ENCODE measurements at places on chromosomes 7 and 10.

DNA sequence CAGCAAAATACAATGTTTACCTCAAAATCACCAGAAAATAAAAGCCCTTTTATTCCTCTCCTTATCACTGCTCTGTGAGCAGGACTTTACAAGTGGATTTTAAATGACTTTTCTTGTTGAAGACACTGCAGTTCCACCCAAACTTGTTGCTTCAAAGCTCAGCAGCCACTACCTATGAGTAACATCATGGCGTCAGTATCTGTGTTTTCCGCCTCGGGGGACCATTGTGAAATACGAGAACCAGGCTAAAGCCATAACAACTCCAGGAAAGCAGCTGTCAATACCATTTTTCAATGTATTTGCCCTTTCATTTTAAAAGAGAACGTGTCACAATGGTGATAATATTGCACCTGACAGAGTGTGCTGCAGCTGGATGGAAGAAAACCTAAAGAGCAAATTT is 284.0 kb upstream of the RNF32 start:
- no peak for DNase-seq

- no peak for DNase-seq
Observed at GRCh38 chr7:4665661-4666060, 16.4 kb upstream of the FOXK1 start.

DNA sequence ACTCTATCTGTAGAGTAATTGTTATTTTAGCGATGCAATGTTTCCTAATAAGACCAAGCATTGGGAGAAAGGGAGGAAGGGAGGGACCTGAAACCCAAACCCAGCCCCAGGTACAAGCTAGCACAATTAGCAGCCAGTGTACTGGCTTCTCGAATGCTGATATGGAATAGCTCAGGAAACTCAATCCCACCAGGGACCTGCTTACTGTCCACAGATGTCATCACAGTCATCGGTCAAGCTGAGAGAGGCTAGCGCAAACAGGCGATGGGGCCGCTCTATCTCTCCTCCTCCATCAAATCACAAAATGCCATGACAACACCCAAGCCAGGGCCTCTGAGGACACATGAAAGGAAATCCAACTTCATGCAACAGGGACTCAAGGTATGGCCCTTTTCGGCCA is 192.1 kb downstream of the KCNMA1 start:
- DNase-seq: no peak

- DNase-seq: no peak
Observed at GRCh38 chr10:60942788-60943315, 1.1 kb downstream of the RHOBTB1 start.

DNA sequence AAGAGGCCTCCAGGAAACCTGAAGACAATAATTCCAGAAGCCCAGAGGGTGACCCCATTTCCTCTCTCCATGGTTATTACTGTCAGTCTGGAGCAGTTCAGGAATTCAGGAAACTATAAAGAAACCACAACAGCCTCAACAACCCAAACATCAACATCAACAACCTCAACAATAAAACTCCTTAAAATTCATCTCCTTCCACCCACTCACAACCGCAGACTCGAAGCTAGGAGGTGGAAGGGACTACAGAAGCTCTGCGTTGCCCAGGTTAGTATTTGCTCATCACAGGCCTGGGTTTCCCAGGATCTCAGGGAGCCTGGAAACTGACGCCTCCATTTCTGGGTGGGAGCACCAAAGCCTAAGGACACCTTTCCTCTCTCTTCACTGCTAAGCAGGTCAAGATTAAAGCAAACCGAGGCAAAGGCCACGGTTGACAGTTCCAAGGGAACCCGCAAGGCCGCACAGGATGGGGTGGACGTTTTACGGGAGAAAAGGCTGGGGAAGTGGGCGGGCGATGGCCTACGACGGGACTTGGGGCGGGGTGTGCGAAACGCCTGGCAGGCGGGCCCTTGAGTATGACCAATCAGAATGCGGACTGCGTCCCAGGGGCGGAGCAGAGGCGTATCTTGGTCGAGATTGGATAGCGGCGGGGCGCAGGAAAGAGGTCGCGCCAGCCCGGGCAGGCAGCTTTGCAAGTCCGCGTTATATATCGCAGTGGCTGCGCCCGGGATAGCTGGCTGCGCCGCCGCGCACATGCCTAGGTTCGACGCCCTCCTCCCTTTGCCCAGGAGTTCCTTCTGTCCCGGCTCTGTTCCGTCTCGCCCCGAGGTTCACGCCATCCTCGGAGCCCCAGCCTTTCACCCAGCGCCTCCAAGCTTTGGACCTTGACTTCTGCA is at the start of gene ELOVL3:
ELOVL3 (plus strand) TSS at position 654 of the 896 bp plus-strand sequence. CDS start 250 bp downstream, outside the sequence.
- DNase-seq: peak; percentile 76

DNA sequence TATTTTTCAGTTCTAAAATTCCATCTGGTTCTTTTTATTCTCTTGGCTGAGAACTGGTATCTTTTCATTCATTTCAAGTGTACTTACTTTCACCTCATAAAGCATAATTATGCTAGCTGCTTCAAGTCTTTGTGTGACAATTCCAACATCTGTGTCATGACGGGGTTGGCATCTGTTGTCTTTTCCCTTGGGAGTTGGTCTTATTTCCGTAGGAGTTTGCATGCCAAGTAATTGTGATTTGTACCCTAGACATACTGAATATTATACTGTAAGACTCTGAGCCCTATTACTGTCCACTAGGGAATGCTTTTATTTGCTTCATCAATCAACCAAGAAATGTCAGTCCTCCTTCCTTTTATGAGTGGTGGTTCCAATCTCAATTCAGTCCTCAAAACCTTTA is 24.6 kb upstream of the HUS1 start:
- no peak for DNase-seq

- no peak for DNase-seq
Observed at GRCh38 chr10:44567471-44567870, 182.6 kb upstream of the CXCL12 start.

DNA sequence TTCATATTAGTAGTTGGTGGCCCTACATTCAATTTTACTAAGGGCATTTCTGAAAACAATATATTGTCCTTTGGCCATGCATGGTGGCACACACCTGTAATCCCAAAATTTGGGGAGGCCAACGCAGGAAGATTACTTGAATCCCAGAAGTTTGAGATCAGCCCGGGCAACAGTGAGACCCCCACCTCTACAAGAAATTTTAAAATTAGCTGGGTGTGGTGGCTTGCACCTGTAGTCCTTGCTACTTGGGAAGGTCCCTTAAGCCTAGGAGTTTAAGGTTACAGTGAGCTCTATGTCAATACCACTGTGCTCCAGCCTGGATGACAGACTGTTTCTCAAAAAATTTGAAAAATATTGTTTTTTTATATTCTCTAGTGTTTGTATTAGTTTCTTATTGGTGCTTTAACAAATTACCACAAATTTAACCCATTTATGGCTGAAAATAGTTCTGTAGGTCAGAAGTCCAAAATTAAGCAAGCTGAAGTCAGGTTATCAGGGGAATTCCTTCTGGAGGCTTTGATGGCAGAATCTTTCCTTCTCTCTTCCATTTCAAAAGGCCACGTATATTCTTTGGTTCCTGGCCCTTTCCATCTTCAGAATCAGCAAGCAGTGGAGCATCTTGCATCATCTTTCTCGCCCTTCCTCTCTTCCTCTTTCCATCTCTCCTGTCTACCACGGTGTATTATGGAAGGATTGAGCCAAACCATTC is 12.4 kb downstream of the CBX3 start:
- DNase-seq: no peak

- no peak for DNase-seq
Observed at GRCh38 chr10:112839928-112840654, 110.0 kb upstream of the TCF7L2 start.

DNA sequence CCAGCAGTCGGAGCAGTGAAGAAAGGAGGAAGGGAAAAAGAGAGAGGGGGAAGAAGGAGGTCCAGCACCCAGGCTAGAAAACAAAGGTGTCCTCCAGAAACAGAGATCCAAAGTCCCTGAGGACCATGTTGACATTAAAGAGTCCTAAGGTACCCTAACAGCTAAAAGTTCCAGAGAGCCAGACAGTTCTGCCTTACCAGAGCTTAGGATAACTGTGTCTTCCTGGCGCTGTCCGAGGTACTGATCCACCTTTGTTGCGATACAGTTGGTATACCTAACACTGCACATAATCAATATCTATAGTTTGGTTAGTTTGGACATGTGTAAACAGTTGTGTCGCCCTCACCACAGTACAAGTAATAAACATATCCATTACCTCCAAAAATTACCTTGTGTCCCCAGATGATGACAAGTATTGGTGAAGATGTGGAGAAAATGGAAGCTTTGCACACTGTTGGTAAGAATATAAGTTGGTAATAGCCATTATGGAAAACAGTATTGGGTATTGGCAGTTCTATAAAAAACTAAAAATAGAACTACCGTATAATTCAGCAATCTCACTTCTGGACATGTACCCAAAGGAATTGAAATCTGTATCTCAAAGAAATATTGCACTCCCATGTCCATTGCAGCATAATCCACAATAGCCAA is 59.8 kb downstream of the GRID1 start:
- DNase-seq: peak; percentile 9

DNA sequence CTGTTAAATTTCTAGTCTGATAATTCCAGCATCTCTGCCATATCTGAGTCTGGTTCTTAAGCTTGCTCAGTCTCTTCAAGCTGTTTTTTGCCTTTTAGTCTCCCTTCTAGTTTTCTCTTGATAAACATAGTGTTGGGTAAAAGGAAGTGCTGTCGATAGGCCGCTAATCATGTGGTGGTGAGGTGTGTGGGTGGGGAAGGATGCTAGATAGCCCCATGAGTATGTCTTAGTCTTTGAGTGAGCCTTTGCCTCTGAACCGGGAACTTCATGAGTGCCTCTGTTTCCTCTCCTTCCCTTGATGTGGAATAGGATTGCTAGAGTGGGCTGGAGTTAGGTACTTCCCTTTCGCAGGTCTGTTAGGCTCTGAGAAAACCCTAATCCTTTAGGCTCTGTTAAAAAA is 441.8 kb downstream of the INHBA start:
- DNase-seq: no peak

- no peak for DNase-seq
Observed at GRCh38 chr7:139046143-139046542, 10.3 kb upstream of the ZC3HAV1L start.

GRCh38 chr7:124662937-124663336 is 102.7 kb downstream of the GPR37 start:
- no peak for DNase-seq

DNA sequence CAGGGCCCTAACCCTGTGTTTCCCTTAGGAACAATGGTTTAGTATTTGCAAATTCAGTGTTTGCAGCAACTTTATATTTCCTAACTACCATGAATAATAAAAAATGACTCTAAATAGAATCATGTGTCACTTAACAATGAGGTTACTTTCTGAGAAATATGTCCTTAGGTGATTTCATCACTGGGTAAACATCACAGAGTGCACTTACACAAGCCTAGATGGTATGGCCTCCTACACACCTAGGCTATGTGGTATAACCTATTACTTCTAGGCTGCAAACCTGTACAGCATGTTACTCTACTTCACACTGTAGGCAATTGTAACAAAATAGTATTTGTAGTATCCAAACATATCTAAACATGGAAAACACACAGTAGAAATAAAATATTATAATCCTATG is 1174.6 kb upstream of the LRRTM3 start:
- no peak for DNase-seq

DNA sequence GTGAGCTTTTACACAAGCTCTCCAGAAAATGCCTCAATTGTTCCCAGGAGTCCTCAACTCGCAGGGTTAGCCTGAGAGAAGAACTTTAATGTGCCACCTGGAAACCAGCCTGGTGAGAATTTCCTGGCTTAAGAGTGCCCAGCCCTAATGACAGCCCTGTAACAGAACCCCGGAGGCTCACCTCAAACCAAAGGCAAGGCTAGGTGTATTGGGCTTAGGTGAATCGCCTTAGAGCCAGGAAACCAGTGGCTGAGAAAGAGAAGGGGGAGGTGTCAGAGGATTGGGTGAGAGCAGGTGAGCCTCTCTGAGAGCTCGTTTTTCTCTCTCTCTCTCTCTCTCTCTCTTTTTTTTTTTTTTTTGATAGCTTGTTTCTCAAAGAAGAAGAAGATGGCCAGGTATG is 7.3 kb downstream of the OCM2 start:
- DNase-seq: no peak

GRCh38 chr7:2619116-2619515 is 12.7 kb upstream of the TTYH3 start:
- DNase-seq: no peak

GRCh38 chr7:94401428-94401814 is 6.7 kb downstream of the COL1A2 start:
- DNase-seq: no peak

GRCh38 chr7:150838965-150839650 is 13.2 kb upstream of the AOC1 start:
- DNase-seq: no peak

- DNase-seq: no peak
Observed at GRCh38 chr7:84104826-84105225, 89.8 kb downstream of the SEMA3A start.

DNA sequence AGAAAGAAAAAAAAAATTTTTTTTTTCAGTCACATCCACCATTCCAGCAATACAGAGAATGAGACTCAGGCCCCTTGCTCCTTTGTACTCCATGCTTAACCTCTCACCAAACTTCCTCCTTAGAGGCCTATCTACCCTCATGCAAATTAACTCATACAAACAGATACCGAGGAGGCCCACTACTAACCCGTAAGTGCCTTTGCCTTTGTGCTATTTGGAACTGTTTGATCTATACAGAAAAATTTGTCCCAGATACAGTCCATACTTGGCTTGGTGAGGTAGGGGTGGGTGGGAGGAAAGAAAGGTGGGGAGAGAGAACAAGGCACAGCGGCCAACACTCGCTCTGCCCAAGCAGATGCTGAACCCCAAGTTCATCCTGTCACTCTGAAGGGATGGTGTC is 87.8 kb upstream of the DUSP5 start:
- no peak for DNase-seq

DNA sequence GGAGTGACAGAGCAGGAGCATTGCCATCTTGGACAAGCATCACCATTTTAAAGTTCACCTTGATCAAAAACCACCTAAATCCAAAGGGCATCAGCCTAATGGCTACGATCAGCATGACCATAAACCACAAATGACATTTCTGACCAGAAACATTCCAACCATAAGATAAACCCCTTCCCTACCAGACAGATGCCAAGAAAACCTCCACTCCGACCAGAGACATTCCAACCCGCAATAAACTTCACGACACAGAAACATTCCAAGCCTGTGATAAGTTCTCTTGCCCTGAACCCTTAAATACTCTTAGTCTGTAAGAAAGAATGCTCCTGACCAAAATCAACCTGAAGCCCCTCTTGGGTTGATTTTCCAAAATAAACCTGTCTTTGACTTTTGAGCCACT is 606.9 kb downstream of the POM121L12 start:
- DNase-seq: no peak

DNA sequence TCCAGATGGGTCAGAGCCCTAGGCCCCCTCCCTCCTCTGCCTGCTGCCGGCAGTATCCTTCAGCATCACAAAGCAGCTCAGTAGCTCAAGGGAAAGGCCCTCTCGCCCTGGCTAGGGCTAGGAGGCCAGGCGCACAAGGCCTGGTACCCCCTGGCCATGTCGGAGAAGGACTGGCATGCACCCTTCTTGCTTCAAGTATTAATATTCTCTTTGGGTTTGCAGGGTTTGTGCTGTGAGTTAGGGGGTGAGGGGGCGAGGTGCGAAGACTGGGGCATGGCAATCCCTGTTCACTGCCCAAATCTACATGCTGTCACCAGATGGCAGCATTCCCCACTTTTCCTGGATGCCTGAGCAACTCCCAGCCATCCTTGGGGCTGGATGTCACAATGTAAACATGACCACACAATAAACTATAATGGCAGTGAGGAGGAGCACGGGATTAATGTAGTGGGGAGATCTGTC is 105.2 kb downstream of the NEURL1 start:
- DNase-seq: no peak

- no peak for DNase-seq
Observed at GRCh38 chr10:69100136-69100872, 12.4 kb downstream of the SRGN start.
